ENCODE measurements at places on chromosomes 1 and 21. TPM values are rescaled to one million over a fixed set of nuclear protein-coding genes. Genes with fewer than 3 reads are reported as not detected.
A peak's percentile ranks its signal among the peaks of the same experiment; 100 is the strongest.

- peak; percentile 92 for DNase-seq
These were observed 50.5 kb upstream of the PPP2R5A start for GRCh38 chr1:212234431-212235395.

DNA sequence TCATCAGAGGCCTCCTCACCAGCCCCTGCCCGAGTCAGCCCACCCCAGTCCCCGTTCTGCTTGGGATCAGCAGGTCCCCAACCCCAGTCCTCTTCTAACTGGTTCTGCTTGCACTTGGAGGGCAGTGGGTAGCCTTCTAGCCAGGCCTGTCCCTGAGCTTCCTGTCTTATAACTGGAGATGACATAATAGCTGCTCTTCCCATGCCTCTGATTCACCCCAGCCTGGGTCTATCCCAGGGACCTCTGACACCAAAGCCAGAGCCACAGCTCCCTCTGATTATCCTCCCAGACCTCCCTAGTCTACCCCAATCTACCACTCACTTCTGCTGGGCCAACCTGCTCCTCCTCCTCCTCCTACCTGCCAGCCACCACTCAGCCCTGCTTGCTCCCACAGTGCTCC, 31.4 kb downstream of the IQGAP3 start:
- DNase-seq = no peak

The GABPB2 gene
- 10.6 TPM for total RNA-seq

- DNase-seq = peak; percentile 0
These were observed 101.7 kb upstream of the BEND5 start for GRCh38 chr1:48878191-48878940.

GRCh38 chr1:214192825-214193643, 87.9 kb upstream of the SMYD2 start:
- no peak for DNase-seq

The OPRD1 gene
- not detected for total RNA-seq
